ENCODE measurements at places on chromosomes 3 and 15.

- DNase-seq, result no peak
Observed at GRCh38 chr3:264394-265156, 68.0 kb downstream of the CHL1 start.

DNA sequence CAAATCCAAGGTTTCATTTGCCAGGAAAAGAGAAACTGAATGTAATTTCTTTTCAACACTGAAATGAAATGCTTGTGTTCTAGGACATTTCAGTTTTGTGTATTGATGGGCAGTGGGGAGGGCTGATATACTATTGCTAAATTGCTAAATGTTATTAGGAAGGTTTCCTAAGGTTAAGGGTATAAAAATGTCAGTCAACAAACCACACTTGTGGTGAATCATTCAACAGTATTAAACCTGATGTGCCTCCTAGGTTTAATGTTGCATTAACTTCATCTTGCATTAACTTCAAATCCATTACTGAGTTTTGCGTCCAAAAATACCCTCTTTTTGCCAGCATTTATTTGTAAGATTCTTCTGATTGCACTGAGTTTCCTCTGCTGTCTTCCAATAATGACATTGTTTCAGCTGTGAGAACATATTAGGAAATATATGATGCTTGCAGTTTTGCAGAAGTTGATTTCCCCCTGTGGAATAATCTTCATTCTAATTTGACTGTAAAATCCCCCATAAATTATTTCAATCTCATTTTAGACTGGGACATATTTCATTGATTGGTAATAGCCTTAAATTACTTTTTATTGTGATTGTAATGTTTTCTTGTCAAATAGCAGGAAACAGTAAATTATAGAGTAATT, 758.3 kb downstream of the GBE1 start:
- no peak for DNase-seq

GRCh38 chr3:150371741-150372254, 36.3 kb upstream of the TSC22D2 start:
- DNase-seq, result peak; percentile 100

- DNase-seq, result no peak
Observed at GRCh38 chr3:48935530-48935929, 16.9 kb downstream of the ARIH2 start.

GRCh38 chr15:100959066-100960050, 40.2 kb downstream of the LRRK1 start:
- DNase-seq, result no peak

- no peak for DNase-seq
Observed at GRCh38 chr15:57857871-57858270, 151.4 kb downstream of the POLR2M start.

- no peak for DNase-seq
Observed at GRCh38 chr15:47565949-47566348, 151.4 kb upstream of the SEMA6D start.

All from glomerular endothelial cell (primary cell).